ENCODE measurements at places on chromosomes 13 and 19.

GRCh38 chr13:32426990-32427851 lies 709 bp downstream of the N4BP2L1 start:
- DNase-seq: peak; percentile 28

GRCh38 chr19:39310558-39311311 lies 9.9 kb downstream of the LRFN1 start:
- no peak for DNase-seq

- no peak for DNase-seq
These were observed 16.0 kb downstream of the DPRX start for GRCh38 chr19:53647792-53648191.

DNA sequence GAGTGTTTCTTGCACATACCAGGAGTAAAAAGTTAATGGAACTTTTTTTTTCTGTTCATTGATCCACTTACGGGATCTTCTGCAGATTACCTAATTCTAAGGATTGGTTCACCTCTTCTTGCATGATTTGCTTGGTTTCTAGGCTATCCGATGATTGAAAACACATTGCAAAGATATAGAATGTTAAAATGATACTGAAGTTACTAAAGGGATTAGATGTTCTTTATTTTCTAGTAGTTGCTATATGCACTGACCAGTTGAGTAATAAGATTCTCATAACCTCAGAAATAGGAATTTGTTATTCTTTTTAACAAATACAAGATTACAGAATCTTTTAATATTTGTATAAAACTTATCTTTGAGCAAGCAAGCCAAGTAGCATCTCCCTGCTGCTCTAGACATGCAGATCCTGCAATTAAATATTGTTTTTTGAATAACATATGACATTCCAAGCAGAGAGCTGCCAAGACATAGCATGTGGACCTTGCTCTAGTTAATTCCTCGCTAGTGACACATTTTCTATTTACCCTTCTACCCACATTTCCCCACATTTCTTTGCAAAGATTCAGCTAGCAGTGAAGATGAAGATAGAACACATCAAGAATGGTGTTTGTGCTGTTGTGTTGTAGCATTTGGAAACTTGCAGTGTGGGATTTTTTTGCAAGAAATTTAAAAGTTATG lies 51.7 kb upstream of the RNF113B start:
- no peak for DNase-seq

GRCh38 chr13:37023871-37024270 lies 23.3 kb downstream of the EXOSC8 start:
- no peak for DNase-seq

GRCh38 chr13:112060899-112061366 lies 6.0 kb upstream of the SOX1 start:
- DNase-seq: no peak

DNA sequence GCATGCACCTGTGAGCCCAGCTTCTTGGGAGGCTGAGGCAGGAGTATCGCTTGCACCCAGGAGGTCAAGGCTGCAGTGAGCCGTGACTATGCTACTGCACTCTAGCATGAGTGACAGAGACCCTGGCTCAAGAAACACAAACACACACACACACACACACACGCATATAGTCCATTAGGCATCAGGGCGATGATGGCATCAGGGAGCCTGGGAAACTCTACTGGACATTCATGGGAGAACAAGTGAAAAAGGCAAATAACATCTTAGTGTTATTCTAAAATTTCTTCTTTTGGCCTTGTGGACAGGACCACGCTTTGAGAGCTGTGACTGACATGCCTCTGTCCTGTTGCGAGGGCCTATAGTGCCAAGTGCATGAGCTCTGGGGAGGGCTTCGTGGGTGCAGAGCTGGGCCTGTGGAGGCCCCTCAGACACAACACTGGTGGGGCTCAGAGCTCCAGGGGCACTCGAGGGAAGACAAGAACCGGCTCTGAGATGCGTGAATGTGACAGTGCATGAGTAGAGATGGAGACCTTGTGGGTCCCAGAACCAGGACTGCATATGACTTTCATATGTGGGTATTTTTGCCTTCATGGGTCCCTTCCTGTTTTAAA lies 8.0 kb upstream of the USF2 start:
- no peak for DNase-seq

DNA sequence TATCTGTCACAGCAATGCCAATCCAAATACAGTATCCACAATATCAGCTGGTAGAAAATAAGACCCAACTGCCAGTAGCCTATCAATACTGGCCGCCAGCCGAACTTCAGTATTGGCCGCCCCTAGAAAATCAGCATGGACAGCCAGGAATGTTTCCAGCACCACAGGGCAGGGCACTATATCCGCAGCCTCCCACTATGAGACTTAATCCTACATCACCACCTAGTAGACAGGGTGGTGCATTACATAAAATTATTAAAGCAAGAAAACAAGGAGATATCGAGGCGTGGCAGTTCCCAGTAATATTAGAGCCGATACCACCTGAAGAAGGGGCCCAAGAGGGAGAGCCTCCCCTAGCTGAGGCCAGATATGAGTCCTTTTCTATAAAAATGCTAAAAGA lies 111.3 kb downstream of the ZNF486 start:
- no peak for DNase-seq

DNA sequence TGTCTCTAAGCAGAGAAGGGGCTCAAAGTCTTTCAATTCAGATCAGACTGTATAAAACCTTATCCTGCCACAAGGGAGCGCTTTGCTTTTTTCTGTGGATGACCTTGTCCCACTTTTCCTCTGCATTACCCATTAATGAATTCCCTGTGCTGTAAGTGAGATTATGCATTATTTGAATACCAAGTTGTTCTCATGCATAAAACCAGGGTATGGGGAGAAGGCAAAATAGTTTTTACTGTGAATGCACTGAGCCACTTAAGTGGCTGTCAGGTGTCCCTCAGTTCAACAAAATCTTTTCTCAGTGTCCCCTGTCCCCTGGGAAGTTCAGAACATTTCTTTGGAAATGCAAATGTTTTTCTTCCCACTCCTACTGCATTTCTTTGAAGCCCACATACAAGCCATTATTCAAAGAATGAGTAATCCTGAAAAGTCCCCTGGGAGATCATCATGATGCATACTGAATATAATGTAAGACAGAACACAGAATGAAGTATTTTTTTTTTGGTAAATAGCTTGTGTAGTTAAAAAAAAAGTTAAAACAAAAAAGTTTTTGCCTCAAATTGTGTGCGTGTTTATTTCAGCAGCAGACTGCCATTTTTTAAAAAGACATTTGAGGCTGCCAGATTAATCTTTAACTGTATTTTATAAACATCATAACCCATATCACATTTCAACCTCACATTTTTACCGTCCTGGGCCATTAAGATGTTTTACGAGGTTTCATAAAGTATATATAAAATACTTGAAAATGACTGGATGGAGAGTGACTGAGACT lies 506.7 kb upstream of the PCDH9 start:
- no peak for DNase-seq

DNA sequence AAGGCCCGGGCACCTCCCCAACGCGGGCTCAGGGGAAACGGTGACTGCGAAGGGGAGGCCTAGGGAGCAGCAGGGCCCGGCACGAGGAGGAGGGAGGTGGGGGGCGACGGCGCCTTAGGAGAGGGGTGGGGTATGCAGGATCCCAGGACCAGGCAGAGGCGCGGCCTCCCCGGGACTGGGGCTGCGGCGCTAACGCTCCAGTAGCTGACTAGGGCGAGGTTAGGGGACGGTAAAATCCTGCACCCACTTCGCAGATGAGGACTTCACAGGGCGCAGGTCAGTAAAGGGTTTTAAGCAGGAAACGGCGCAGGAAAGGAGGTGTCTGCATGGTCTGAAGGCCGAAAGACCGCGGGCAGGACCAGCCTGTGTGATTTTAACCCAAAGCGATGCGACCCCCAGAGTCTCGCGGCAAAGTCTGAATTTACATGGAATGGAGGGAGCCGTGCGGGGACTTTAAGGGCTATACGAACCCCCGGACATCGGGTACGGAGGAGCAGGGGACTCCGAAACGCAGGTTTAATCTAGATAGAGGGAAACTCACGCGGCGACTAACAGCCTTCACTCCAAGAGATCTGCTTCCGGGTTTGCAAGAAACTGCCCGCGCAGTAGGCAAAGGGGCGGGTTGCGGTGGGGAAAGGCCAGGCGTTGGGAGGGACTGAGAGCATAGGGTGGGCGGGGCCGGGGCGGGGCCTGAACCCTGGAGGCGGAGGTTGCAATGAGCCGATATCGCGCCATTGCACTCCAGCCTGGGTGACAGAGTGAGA lies at the start of gene ZNF665:
Gene ZNF665, minus strand, starts transcription at position 588 of the 764 bp plus-strand sequence. CDS start 10,460 bp downstream, outside the sequence.
- DNase-seq: peak; percentile 47

DNA sequence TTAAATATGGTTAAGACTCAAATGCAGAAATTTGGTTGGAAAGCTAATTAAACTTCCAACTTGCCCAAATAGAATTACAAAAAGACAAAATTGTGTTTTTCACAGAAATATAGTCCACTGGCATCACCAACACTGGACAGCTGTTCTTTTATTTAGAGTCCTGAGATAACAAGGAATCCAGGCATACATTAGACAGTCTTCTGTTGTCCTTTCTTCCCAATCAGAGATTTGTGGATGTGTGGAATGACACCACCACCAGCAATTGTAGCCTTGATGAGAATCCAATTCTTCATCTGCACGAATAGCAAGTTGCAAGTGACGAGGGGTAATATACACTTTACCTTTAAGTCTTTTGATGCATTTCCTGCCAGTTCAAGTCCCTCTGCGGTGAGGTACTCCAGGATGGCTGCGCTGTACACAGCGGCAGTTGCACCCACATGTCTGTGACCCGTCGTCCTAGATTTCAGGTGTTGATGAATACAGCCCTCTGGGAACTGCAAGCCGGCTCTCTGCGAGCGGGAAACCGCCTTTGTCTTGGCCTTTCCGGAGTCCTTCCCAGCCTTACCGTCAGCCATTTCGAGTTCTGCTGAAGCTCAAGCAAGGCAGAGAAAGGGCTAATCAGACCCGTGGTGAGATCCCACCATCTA lies 14.7 kb downstream of the UBAC2 start:
- no peak for DNase-seq
